ENCODE measurements at places on chromosomes 5 and 9. TPM values are rescaled to one million over a fixed set of nuclear protein-coding genes. Genes with fewer than 3 reads are reported as not detected.

- H3K4me1 ChIP-seq = no peaks in the 10 kb centered on the region
- H3K36me3 ChIP-seq = no peaks in the 10 kb centered on the region
- H3K27me3 ChIP-seq = no peaks in the 10 kb centered on the region
- no peak for DNase-seq
- H3K27ac ChIP-seq = no peak overlapping the region
- H3K4me3 ChIP-seq = no peak overlapping the region
These were observed 58.0 kb downstream of the FXN start for GRCh38 chr9:69093471-69094103.

Gene PCDHGA4
- 11.1 TPM for total RNA-seq

Gene SPINK7
- total RNA-seq = not detected

- H3K4me1 ChIP-seq = peaks cover 90% of the 10 kb centered on the region
- H3K27me3 ChIP-seq = no peaks in the 10 kb centered on the region
- no peaks in the 10 kb centered on the region for H3K36me3 ChIP-seq
- H3K4me3 ChIP-seq = no peak overlapping the region
- peak overlapping the region; percentile 64 for H3K27ac ChIP-seq
- DNase-seq = no peak
These were observed 24.6 kb downstream of the BICD2 start for GRCh38 chr9:92740009-92740408.

DNA sequence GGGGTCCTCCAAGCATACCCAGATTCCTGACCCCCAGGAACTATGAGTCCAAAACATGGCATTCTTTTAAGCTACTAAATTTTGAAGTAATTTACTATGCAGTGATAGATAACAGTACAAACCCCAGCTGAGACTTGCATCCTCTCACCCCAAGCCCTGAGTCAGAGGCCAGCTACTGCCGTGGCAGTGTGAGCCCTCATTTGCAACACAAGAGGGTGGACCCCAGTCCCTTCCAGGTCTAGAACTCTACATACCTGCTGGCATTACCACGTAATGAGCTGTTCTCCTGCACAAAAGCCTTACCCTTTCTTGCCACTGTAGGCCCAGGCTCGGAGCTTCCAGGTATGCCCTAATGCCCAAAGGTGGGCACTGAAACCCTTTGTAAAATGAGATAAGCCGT, 108.6 kb upstream of the ERCC6L2 start:
- no peak for DNase-seq
- no peak overlapping the region for H3K4me3 ChIP-seq

- no peaks in the 10 kb centered on the region for H3K36me3 ChIP-seq
- no peak for DNase-seq
- no peaks in the 10 kb centered on the region for H3K4me1 ChIP-seq
- H3K27me3 ChIP-seq = no peaks in the 10 kb centered on the region
- no peak overlapping the region for H3K4me3 ChIP-seq
These were observed 34.7 kb downstream of the C9orf152 start for GRCh38 chr9:110173322-110173642.

Gene RAD17
- total RNA-seq = 61.7 TPM
